ENCODE measurements at places on chromosomes 16 and 17.

GRCh38 chr17:75115555-75115954, 5.8 kb downstream of the ARMC7 start:
- DNase-seq: no peak

- no peak for DNase-seq
These were observed 61.4 kb downstream of the CREBBP start for GRCh38 chr16:3819175-3819527.

DNA sequence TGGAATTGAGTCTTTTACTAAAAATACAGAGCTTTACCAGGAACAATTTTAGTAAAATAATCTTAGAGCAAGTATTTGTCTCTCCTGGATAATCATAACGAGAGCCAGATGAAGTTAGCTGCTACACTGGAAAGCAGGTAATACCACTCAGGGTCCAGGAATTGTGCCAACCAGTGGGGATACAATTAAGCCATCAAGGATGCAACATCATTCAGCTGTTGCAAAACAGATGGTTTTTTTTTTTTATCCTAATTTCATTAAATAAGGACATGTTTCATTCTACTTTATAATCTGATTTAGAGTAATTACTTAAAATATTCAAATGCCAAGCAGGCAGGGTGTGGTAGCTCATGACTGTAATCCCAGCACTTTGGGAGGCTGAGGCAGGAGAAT, 10.2 kb downstream of the MMD start:
- DNase-seq: no peak

GRCh38 chr16:56871172-56871593, 6.2 kb downstream of the SLC12A3 start:
- peak; percentile 41 for DNase-seq

GRCh38 chr17:15954222-15954621, 9.3 kb downstream of the ADORA2B start:
- peak; percentile 88 for DNase-seq

- DNase-seq: no peak
These were observed 12.3 kb upstream of the FASN start for GRCh38 chr17:82110298-82110697.

GRCh38 chr16:55051571-55052347, 121.1 kb downstream of the IRX5 start:
- no peak for DNase-seq

DNA sequence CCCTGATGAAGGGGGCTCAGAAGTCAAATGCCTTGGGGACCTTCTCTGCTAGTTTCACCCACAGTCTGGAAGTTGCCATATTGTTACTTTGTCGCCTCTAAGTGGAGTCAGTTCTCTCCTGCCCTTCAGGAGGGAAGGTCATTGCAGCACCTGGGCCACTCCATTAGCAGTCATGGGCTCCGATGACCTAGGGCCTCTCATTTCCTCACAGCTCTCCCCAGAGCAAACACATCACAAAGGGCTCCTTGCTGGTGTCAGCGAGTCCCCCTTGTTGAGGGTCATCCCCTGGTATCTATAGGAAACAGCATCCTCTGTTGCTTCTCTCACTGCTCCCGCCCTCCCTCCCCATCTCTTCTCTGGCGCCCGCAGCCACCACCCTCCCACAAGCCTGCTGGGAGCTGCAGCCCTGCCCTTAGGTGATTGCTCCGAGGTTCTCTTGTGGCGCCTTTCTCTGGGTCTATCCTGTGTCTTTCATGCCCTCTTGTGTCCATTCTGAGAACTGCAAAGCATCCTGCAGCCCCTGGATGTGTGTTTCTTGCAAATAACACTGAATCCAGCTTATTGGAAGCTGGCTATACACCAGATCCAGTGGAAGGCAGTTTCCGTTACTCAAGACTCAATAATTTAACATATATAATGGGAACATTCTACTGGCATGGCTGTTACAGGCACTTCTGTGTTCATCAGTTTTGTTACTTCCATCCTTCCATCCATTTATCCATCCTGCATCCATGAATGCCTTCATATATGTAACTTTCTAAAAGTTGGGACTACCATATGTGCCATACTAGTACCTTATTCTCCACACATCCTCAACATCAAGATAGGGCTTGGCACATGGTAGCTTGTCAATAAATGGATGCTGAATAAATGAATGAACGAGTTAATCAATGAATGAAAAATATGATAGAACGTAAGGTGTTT, 21.2 kb downstream of the PDILT start:
- peak; percentile 75 for DNase-seq

GRCh38 chr16:67943619-67944504, at the start of gene LCAT:
TSS of gene LCAT (minus strand) at chr16:67944120. CDS start at chr16:67944101, 19 bp downstream.
- DNase-seq: peak; percentile 74

- peak; percentile 8 for DNase-seq
These were observed 55.5 kb downstream of the SNX11 start for GRCh38 chr17:48162946-48163506.

- DNase-seq: peak; percentile 54
These were observed 692 bp upstream of the SOCS1 start for GRCh38 chr16:11256661-11257130.

GRCh38 chr17:27381007-27381501, 75.2 kb upstream of the KSR1 start:
- peak; percentile 66 for DNase-seq

- no peak for DNase-seq
These were observed 100.6 kb upstream of the TOX3 start for GRCh38 chr16:52647588-52647987.

DNA sequence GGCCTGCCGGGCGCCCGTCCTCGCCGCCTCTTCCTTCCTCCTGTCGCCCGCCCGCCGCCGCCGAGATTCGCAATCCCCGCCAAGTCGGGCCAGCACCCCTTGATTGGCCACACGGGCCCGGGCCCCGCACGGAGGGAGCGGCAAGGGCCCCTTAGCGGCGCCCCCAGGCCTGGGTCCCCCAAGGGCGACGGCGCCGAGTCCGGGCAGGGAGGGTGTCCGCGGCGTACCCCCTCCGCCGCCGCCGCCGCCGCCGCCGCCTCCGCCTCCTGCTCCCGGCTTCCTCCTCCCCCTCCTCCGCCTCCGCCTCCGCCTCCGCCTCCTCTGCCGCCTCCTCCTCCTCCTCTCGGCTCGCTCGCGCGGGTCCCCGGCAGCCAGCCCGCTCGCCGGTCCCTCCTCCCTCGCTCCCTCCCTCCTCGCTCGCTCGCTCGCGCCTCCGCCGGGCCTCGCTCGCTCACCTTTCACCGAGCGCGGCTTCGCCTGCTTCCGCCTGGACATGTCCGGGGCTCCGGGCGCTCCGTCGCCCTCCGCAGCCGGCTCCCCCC, 561 bp downstream of the ZNF423 start:
- peak; percentile 85 for DNase-seq

DNA sequence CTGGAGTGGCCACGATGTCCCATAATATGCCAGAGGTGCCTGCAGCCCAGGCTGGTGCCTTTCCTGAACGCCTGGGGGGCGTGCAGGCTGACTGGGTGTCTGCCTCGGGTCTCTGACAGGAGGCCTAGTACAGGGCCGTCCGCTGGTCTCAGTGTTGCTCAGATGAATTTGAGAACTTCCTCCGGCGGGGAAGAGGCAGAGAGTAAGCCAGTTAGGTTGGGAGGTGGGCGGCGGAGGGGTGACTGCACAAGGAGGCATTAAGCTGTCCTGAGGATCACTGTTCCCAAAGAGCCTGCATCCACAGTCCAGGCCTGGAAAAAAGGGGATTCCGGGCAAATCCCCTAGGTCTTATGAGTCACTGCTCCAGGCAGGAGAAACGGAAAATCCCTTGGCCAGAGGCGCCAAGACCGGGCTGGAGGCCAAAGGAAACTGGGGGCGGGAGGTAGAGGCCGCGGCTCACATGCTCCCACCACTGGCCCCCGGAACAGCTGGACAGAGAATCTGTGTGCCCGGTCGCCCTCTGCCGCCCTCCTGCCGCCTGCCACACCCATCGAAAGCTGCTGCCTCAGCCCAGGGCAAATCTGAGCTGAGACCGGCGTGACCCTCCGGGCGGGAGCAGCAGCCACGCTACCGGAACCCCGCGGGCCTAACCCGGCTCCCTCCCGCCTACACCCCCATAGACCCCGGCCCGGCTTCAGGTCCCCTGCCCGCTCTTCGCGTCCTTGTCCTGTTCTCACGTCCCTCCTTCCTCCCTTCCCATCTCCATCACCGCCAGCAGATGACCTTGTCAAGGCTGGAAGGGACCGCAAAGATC, 1.2 kb downstream of the TRIM47 start:
- peak; percentile 97 for DNase-seq

DNA sequence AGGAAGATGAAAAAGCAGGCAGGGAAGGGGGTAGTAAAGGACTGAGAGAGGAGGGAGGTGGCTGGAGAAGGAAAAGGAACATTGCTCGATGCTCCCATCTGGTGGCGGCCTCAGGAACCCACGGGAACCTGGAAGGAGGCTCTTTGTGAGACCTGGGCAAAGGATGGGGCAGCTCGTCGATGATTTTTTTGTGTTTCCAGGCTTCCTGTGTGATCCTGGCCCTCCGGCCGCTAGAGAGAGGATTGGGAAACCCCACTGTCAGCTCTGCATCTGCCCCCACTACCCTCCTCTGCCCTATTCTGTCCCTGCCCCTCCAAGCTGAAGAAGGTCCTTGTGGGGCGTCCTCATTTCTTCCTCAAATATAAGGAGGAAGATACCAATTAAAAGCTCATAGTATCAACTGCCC, 6.6 kb downstream of the WFIKKN2 start:
- peak; percentile 76 for DNase-seq

- DNase-seq: no peak
These were observed 24.1 kb downstream of the SLC7A5 start for GRCh38 chr16:87845213-87845612.

DNA sequence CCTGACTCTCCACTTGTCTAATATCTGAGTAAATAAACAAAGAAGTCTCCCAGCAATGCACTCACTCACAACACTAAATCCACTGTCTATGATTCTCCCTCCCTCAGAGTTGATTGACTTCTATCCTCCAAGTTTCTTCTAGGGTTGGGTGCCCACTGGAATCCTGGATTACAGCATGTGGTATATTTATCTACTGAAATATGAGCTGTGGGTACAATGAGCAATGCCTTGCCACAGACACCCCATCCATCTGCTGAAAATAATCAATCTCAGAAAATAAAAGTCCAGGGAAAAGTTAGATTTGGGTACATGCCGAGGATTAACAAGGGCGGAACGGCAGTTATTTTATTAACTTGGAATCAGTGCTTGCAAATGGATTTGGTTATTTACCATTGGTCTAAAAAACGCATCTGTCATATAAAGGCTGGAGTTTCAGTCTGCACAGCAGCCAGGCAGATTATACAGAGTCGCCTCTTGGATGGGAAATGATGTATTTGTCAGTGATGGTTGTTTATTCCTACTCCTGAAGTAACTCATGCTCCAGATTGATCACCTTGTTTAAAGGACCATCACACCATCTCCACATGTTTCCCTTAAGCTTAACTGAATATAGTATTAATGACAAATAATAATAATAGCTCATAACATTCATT, 193.9 kb upstream of the SOX9 start:
- DNase-seq: no peak

DNA sequence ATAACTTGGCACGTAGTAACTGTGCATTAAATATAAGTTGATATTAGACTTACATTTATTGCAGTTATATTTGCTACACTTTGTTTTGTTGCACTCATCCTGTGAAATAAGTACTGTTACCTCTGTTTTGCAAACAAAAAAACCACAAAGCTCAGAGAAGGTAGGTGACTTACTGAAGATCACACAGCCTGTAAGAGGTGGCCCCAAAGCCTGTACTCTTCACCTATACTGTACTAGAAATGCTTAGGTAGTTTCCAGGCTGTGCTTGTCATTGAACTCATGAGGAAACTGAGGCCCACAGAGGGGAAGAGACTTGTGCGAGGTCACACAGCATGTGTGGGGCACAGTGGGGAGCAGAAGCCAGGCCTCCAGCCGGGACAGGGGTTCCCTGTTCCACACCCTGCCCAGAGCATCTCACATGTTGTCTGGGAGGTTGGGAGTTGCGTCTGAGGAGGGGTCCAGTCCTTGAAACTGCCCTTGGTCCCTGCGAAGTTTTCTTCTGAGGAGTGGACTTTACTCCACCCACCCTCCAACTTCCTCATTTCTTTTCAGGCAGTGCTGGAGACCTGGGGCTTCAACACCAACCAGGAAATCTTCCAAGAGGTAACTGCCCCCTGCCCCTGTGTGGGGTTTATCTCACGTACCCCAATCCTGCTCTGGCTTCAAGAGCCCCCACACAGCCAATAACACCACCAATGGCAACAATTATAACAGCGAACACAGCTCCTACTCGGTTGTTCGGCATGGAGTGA, 13.0 kb downstream of the CETP start:
- no peak for DNase-seq

DNA sequence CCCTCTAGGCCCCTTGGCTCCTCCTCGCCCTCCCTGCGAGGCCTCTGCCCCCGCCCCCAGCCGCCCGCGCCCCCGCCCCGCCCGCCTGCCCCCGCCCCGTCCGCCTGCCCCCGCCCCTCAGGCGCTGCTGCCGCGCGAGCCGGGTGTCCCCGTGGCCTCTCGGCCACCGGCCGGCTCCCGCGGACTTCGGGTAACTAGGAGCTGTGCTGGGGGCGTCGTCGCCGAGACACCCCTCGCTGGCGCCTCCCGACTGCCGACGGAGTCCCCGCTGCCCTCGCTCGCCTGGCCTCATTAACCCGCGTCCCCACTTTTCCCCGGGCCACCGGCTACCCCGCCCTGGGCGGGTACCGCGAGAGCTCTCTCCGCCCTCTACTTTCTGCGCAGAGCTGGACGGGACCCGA, at the start of gene TLCD1:
Gene TLCD1 (minus strand): TSS at position 8 of the 401 bp plus-strand sequence. CDS start 136 bp downstream, outside the sequence.
- DNase-seq: peak; percentile 57
